ENCODE measurements at places on chromosomes 4 and X.

DNA sequence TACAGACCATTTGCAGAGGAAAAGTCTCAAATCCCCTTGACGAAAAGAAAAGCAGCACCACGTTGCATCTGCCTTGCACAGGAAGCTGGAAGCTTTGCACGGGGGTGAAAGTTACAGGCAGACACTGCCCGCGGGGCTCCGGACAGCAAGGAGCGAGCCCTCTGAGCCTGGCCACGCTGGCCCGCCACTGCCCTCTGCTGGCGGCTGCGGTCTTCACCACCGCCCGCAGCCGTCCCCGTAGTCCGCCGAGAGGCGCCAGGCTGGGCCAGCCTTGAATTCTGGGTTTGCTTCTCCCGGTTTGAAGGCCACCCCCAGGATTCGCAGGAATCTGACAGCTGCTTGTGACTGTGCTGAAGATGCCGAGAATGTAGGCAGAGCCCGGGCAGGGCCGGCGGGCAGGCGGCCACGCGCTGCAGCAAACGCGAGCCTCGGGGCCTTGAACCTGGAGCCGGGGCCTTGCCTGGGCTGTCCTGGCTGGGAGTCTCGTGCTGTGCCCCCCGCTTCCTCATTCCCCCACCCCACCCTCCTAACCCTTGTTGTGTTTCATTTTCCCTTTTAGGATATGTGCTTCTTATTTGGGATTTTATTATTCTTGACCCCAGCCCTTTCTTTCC is 49.2 kb downstream of the ENPP6 start:
- peak; percentile 43 for DNase-seq

- DNase-seq = no peak
These were observed 262.6 kb downstream of the C4orf33 start for GRCh38 chr4:129358571-129358970.

DNA sequence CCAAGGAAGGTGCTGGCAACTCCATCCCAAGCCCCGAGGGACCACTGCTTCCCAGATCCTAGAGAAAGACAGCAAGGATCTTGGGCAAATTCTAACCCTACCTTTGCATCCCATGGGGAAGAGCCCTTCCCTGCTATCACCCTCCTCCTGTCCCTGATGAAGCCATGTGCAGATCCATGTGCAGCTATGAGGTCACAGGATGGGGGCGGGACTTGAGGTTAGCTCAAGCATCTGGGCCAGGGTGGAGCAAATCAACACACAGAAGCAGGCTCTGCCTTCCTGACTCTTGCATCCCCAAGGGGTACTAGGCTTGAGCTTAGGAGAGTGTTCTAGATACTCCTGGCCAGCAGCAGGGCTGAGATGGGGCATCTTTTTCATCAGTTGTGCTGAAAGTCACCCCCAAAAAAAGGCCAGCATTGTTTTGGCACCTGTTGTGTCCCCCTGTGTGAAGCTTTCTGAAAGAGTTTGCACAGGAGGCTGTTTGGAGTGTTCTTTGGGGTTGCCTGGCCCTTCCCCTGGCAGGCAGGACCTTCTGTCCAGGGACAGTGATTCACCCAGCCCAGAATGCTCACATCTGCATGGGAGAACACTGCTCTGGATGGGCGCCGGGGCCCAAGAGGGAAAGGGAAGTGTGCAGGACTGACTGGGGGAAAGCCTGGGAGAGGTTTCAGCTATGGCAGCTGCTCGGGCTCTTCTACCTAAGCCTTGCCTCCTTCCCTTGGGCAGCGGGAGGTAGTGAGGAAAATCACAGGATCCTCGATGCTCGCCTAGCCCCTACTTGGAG is 50.8 kb downstream of the PRPS1 start:
- DNase-seq = no peak

DNA sequence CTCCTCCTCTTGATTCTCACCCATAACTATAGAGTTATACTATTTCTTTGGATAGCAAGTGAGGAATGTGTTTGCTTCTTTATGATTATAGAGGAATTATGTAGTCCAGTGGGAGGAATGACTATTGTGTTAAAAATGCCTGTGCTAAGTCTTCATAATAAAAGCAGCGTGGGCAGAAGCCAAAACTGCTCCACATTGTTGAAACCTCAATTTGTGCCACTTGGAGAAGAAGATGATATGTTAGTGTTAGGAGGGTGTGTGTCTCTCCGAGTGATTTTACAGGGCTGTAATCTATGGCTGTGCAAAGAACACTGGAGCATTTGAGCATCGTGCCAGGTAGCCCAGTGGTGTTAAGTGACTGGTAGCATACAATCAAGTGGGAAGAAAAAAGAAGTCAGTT is 74.3 kb downstream of the FRAS1 start:
- DNase-seq = no peak

DNA sequence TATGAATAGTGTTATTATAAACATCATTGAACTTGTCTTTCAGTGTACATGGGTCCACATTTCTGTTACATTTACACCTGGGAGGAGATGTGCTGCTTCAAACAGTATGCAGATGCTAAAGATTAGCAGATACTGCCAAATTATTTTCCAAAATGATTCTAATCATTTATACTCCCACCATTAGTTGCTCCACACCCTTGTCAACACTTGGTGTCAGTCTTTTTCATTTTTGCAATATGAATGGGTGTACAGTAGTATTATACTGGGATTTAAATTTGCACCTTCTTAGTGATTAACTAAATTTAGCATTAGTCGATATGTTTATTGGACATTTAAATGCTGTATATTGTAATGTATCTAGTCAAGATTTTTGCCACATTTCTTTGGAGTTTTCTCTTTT is 131.6 kb upstream of the GRID2 start:
- DNase-seq = no peak

DNA sequence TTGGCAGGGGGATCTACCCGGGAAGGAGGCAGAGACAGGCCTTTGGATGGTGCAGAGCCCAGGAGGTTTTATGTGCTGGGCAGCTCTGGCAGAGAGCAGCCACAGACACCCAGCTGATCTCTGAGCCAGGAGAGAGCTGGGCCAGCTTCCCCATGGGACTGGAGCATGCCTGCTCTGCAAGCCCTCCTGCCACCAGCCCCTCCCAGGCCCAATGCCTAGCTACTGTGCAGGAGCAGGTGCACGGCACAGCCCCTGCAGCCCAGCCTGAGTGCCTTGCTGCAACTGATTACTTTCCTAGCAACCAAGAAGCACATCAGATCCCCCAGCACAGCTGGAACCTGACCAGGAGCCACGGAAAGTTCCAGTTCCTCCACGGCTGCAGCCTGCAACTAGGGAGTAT is 57.8 kb upstream of the BEND2 start:
- no peak for DNase-seq

- DNase-seq = no peak
These were observed 25.4 kb upstream of the PROM1 start for GRCh38 chr4:16109256-16109655.

All from right renal pelvis (tissue), 4 donors.